ENCODE measurements at places on chromosomes 11 and 22.

DNA sequence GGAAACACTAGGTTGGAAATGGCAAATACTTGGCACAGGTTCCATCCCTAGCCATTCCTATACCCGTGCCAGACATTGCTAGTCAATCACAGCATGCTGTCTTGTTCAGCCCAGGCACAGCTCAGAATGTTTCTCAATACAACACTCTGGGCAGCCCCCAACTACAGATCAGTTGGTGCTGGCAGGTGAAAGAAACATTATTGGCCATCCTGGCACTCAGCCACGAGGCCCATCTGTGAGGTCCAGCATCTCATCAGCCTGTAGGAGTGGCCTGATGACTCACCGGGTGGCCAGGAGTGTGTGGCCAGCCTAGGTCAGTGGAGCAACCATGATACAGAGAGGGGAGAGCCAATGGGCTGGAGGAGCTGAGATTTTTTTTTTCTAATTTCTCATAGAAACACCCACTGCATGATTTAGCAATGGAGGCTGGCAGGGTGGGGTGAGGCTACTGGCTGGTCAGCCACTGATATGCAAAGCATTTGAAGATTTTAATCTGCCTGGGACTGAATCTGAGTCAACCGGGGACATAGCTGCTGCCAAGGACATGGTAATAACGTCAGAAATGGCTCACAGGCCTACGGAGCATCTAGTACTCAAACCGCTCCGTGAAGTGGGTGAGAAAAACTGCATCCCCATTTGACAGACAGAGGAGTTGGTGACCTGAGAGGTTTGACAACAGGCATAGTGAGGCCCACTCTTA is 5.4 kb downstream of the MYO18B start:
- DNase-seq, result peak; percentile 69

- DNase-seq, result no peak
Observed at GRCh38 chr11:79342686-79343085, 98.1 kb downstream of the TENM4 start.

- peak; percentile 29 for DNase-seq
Observed at GRCh38 chr11:9601037-9601875, 27.8 kb downstream of the WEE1 start.

DNA sequence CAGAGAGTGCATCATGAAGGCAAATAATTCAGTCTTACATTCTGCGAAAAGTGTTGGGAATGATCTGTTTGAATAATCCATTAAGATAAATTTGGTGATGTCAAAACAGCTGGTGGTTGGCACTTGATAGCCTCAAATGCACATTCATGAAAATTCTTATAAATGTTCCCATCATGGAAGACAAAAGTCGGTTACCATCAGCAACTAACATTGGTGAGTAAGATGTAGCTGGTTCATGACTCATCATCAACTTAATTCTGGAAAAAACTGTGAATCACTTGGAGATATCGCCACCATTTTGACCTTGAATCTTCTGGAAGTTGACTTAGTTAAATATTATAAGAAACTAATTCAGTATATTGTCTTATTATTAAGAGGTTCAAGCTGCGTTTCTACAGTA is 11.2 kb downstream of the CRYBB1 start:
- DNase-seq, result peak; percentile 84

- DNase-seq, result peak; percentile 14
Observed at GRCh38 chr11:6297831-6298230, 22.5 kb downstream of the CAVIN3 start.

- no peak for DNase-seq
Observed at GRCh38 chr22:40237241-40237640, 59.5 kb downstream of the TNRC6B start.

DNA sequence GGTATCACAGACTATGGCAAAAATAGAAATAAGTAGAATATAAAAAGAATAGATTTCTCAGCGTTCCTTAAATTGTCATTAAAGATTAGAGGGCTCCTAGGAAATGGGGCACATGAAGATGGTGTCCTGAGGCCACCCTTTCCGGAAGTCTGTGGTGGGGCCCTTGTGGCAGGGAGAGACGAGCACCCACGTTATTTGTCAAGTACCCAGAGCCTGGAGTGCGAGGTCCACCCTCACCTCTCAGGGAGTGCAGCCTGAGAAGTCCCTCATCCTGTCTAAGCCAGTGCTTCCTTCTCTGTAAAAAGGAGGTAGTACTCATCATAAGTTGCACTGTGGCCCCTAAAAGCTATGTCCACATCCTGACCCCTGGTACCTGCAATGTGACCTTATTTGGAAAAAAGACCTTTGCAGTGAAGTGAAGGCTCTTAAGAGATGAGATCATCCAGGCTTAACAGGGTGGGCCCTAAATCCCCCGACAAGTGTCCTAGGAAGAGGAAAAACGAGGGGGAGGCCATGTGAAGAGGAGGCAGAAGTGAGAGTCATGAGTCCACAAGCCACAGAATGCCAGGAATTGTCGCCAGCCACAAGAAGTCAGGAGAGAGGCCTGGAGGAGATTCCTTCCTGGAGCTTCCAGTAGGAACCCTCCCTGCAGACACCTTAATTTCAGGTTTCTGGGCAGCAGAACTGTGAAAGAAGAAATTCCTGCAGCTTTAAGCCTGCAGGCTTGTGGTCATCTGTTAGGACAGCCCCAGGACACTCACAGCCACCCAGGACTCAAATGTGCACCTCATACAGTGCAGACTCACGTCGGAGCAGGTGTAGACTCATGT is 76.8 kb upstream of the CCND1 start:
- DNase-seq, result no peak

DNA sequence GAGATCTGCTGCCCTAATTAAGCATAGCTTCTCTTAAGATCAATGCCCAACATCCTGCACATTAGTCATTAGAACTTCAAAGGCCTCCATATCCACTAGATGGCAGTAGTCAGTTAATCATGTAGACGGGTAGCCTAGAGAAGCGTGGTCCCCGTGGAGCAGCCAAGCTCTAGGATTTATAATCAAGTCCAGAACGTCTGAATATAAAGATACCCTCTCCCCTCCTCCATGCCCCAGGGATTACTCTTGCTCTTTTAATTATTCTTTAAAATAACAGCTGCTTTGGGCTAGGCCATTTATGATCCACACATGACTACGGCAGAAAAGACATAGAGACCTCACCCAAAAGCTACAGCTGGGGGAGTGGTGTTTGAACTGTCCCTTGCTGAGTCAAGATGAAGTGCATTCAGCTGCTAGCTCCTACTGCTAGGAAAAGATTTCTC is 327.6 kb upstream of the PLET1 start:
- DNase-seq, result peak; percentile 83

DNA sequence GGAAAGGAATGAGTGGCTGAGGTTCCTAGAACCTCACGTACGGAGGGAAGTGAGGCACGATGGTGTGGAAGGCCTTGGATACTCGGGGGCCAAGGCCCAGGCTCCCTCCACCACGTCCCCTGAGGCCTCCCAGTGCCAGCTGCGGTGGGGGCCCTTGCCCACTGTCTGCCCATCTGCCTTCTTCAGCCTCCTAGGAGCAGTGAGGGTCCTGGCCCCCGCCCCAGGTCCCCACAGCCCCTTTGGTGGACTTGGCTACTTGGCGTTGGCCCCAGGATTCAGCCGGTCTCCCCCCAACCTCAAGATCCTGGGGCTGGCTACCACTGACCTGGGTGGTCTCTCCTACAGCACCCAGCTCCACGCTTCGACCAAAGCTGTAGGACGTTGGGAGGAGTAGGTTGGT is 373.6 kb downstream of the TBC1D22A start:
- no peak for DNase-seq

DNA sequence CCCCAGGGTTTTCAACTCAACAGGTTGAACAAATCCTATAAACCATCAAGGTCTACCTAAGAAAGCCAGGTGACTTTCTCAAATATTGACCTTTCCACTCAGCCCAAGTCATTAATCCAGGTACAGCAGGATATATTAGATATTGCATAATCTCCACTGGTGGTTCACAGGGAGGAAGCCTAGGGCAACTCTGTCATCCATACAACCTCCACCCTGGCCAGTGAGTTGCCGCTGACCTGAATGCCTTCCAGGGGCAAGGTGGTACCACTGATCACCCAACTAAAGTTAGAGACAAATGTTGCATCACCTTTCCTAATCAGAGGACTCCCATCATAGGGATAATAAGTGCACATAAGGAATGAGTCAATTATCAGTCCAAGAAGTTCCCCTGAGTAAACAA is 22.9 kb downstream of the GUCD1 start:
- DNase-seq, result no peak

- DNase-seq, result no peak
Observed at GRCh38 chr11:125947419-125948277, 1.8 kb downstream of the VSIG10L2 start.

DNA sequence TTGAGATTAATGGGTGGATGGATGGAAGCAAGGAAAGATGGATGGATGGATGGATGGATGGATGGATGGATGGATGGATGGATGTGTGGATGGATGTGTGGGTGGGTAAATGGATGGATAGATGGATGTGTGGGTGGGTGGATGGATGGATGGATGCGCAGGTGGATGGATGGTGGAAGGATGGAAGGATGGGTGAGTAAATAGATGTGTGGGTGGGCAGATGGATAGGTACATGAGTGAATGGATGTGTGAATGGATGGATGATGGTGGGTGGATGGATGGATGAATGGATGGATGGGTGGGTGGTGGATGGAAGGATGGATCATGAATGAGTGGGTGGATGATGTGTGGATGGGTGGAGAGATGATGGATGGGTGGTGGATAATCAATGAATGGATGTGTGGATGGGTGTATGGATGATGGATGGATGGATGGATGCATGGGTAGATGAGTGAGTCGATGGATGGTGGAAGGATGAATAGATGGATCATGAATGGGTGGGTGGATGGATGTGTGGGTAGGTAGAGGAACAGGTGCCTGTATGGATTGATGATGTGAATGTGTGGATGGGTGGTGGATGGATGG is 375.2 kb downstream of the BRD1 start:
- DNase-seq, result no peak

DNA sequence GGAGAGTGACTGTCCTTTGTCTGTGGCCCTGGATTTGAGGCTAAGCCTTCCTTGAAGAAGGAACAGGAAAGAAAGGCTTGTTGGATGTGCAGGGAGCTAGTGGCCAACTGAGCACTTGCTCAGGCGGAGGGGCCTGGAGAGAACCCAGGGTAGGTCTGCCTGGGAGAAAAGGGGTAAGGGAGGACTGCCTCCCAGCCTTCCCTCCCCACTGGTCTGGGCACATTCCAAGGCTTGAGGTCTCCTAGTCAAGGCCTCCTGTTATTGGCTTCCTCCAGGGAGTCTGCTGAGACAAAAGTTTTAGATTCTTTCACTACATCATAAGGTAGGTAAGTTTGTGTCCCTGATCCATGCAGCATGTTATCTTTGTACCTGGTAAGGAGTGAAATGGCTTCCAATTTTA is 15.2 kb downstream of the KCNQ1OT1 start:
- no peak for DNase-seq

DNA sequence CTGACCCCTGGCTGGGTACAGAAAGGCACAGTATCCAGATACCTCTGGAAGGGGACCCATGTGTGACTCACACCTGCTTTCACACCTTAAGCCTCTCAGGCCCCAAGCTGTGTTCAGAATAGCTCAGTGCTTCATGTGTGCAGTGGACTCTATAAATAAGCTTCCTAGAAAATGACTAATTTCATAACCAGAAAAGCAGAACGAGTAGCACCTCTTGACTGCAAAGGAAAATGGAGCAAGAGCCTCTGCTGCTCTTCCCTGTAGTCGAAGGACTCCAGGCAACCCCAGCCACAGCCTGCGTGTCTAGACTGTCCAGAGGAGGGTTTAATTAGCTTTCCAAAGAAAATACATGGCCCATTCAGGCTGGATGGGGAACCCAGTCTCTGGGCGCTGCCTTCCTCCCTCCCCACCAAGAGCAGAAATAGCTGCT is 23.1 kb downstream of the PTPN5 start:
- no peak for DNase-seq

GRCh38 chr11:15473954-15474837 is 359.5 kb downstream of the INSC start:
- DNase-seq, result no peak

GRCh38 chr22:20777420-20778177 is 3.7 kb downstream of the SERPIND1 start:
- peak; percentile 92 for DNase-seq
